CD8-positive, alpha-beta memory T cell (primary cell): ENCODE measurements at places on chromosomes 3 and 15.

GRCh38 chr3:134198414-134198813, 52.2 kb downstream of the RYK start:
- no peak for DNase-seq

DNA sequence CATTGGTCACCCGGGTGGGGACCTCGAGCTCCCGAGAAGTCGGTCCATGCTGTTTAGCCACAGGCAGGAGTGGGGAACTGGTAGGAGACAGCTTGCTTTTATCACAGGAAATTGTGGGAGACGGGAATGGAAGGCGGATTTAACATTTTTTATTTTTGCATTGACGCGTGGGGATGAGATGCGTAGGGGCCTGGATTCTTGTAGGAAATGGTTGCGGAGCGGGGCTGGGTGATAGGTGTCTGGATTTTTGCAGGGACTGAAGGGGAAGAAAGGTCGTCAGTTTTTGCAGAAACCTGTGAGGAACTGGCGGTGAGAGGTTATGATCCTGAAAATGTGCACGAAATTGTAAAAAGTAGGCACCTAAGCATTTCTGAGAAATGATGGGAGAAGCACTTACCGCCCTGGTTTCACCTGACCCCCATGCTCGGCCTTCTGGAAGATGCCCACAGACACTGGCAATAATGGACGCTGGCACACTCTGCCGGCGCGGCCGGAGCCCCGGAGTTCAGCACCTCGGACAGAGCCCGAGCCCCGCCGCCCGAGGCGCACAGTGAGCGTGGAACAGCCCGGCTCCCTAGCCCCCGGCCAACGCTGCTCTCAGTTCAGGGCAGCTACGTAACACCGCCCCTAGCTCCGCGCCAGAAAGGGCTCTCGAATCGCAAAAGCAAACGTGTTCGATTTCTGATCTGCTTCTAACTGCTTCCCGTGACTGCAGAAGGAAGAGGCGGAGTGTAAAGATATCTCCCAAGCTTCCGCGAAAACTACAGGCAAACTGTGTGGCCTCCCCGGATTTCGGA, 928 bp downstream of the ANKRD34C start:
- DNase-seq, result no peak

DNA sequence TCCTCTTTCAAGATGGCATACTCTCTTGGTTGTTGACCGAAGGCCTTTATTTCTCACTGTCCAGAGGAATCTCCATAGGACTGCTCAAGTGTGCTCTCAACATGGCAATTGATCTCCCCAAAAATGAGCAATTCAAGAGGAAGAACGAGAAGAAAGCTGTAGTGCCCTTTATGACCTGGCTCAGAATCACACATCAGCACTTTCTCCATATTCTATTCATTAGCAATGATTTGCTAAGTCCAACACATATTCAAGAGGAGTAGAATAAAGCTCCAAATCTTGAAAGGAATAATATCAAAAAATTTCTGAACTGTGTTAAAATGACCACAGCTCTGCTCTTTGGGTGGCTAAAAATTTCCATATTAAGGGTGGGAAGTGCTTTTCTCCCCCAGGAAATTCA, 151.6 kb upstream of the SYNPR start:
- DNase-seq, result no peak

DNA sequence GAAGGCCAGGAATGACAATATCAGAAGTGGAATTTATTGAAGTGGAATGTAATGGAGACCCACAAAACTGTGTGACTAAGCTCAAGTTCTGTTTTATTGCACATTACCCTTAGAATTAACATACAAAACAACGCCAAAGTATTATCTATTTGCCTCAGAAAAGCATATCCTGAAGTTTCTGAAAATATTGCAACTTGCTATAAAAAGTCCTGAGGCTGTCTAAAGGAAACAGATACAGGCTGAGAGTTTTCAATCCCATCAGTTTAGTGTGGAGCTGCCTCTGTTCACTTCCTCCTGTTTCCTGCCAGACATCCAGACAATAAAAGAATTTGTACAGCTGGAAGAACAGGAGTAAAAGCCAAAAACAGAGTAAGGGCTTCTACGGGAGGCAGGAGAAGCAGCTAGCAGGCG, 108.8 kb downstream of the FBN1 start:
- DNase-seq, result no peak

DNA sequence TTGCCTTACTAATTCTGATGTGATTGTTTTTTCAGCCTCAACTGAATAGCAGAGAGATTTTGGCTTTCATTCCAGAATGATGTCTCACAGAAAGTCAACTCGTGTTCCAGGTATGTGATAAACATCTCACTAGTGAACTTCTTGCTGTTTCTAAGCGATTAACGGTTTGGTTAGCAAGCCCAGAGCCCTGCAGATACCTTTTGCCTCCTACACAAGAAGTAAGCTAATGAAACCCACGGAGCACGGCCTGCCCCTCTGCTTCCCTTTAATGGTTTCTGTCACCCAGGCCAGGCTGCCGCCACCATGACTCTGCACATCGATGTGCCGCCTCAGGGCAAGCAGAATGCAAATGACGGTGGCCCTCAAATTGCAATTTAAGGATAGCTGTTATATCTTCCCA, 155.9 kb upstream of the ICE2 start:
- no peak for DNase-seq

DNA sequence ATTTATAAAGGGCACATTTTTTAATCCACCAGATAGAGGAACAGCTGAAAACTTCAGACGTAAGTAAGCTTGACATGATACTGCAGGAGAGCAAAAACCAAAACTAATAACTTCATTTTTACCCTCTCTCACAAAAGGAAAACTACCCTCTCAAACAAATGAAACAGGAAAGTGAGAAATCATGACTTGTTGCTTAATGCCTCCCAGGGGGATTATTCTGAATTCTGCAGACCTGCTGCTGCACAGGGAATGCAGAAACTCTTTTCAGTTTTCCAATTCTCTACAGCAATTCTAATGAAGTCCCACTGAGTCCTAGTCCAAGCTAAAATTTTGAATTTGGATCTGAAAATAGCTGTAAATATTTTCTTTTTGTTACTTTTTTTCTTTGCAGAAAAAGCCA, 637.1 kb upstream of the CCDC54 start:
- DNase-seq, result no peak

GRCh38 chr3:17025594-17026139, 140.9 kb downstream of the PLCL2 start:
- DNase-seq, result no peak

- no peak for DNase-seq
Observed at GRCh38 chr3:122977746-122978466, 49.7 kb downstream of the SEMA5B start.

- no peak for DNase-seq
Observed at GRCh38 chr3:130323503-130323902, 22.0 kb upstream of the COL6A5 start.

DNA sequence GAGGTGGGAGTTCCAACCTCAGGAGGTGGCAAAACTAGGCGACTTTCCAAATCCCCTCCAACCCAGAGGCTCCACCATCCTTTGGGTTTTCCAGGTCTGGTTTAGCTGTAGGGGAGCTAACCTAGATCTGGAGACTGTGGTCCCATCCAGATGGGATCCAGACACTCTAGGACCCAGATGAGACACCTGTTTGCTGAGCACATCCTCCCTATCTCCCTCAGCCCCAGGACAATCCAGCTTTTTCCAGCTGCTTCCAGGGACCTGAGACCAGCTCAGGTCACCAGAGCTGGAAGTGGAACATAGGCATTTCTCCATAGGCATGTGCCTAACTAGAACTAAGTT, 18.2 kb downstream of the CRTAP start:
- no peak for DNase-seq

- DNase-seq, result no peak
Observed at GRCh38 chr3:61371123-61371522, 119.9 kb upstream of the FHIT start.

DNA sequence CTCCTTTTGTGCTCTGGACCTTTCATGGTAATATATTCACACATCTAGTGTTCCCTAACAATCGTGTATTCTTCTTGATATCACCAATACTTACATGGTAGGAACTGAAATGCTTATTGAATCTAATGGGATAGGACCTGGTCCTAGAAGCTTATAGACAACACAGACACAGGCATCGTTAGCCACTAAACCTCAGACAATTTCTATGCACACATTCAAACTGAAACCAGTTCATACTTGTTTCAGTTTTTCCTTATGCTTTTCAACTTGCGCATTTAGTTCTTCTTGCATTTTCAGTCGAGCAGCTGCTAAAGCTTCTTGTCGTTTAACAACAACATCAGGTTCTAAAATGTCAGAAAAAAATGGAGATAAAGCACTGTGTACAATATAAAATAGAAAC, 2.3 kb downstream of the SELENOS start:
- no peak for DNase-seq

- no peak for DNase-seq
Observed at GRCh38 chr3:133096900-133097613, 58.9 kb downstream of the TMEM108 start.

GRCh38 chr3:52353291-52353855, 37.3 kb downstream of the DNAH1 start:
- no peak for DNase-seq

DNA sequence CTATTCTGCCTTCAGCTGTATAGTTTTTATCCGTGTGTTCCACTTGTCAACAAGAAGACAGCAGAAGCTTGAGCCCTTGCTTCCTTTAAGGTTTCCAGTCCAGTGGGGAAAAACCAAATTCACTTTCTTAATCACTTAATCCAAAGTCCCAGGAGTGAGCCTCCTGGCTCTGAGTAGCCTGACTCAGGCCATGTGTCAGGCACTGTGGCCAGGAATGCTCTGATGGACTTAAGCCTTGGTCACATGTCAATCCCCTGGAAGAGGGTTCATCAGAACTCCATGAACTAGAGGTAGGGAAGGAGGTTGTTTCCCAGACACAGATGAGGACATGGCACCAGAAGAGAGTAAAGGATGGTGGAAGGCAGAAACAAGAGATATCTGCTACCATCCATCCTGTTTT, 8.8 kb downstream of the VIPR1 start:
- DNase-seq, result no peak

DNA sequence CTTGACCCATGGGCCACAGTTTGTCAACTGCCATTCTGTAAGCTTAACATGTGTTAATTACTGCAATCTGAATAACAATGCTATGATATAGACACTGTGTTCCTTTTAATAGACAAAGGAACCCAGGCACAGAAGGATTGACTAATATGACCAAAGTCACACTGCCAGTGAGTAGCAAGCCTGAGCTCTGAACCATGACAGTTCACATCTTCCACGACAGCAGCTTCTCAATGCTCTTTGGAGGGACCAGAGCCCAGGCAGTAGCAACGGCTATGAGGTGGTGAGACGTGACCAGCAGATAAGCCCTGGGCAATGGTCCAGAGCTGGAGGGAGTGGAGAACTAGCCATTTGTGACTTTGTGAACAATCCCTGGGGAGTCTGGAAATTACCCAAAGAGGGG, 19.4 kb downstream of the CA12 start:
- no peak for DNase-seq

DNA sequence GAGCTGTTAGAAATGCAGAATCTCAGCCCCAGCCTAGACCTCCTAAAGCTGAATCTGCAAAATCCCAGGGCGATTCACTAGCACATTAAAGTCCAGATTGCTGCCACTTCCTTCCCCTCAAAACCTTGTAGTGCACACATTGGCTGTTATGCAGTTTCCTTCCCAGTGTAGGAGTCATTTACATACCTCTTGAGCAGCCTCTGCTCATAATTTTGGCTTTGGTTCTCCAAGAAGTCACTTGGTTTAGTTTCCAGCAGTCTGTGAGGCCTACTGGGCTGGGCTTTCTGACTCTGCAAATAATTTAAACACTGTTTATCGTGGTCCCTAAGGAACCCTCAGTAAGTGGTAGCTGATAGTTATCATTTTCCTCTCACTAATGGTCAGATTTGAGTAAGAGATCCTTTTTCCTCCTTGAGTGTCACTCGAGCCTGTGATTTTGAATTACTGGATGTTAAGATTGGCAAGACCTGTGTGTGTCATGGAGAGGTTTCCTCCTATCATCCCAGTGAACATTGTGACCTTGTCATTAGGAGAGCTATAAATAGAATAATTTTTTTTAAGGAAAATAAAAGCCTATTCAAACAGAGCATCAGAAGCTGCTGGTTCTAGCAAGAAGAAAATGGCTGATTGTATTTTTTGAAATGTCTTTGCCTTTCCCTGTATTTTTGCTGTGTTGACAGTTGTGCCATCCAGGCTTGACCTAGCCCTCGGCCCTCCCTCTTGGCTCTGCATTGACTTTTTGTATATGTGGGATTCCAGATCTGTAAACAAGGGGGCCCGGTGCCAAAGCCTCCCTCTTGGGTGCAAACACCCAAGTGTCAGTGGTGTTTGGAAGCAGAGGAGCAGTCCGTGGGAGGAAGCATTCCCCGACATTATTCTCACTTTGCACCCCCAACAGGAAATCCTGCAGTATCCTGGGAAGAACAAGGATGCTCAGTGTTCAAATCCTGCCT, 134.8 kb upstream of the ANKRD28 start:
- DNase-seq, result no peak

DNA sequence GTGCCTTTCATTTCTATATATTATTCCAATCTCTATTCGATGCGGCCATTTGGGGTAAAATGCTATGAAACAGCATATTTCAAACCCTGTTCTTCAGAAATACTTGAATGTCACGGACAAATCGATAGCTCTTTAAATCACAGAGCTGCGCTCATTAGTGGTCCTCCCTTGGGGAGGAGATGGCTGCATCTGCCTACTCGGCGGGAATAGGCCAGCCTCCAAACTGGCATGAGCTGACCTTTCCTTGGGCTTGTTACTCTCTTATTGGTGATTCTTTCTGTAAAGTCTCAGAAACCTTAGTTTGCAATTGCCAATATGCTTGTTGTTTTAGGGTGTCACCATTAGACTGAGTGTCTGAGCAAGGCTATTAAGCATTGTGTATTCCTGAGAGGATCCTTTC, 120.9 kb downstream of the BDH1 start:
- no peak for DNase-seq

DNA sequence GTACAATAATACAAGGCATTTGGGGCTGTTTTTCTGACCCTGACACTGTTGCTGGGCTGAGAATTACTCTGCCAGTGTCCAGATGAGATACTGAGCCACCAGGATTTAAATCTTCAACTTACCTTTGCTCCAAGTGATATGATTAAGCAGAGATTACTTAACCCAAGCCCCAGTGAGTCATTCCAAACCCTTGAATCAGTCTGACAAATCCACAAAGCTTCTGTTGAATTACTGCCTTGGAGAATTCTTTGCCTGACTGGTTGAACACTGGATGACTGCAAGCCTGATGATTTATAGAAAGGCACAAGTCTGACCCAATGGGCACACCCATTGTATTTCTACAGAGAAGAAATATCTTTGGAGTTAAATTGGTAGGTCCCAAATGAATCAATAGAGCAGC, 88.2 kb upstream of the TSC22D2 start:
- DNase-seq, result no peak
